Thymus (tissue), 14 donors: ENCODE measurements at places on chromosomes 4 and X.
A peak's percentile ranks its signal among the peaks of the same experiment; 100 is the strongest.

DNA sequence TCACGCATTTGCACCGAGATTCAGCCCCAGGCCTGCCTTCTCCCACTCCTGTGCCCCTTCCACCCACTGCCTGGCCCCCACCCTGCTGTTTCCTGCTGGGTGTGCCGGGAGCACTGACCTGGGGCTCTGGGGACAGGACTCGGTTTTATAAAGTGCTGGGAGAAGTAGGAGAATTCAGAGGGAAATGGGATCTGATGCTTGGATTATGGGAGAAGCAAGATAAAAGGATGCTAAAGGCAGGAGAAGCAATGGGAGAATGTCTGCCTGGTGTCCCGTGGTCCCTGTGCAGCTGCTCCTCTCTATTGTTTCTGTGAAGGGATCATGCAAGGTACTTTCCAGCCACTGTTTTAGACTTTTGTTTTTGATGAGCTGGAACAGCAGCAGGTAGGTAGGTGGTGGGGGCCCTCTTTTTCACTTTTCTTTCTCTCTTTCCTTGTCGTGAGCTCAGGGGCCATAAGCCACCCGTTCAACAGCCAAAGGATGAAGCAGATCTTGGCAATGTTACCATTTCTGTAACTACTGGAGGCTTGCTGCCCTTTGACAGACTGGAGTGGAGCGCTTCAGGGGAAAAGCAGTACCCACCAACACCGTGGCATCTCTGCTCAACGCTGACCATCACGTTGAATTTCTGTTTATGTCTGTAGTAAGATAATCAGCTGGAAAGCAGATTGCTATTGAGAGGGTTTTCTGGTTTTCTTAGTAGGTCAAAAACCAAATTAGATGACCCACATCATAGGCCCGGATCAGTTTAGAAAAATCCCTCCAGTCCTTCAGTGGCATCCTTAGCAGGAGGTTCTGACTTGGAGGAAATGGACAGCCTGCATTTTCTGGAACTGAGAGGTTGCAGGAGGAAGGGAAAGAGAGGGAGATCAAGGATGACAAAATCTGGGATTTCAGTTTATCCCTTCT is 63.8 kb upstream of the ENPP6 start:
- H3K27ac ChIP-seq, result peak overlapping the region; percentile 64
- no peak overlapping the region for H3K4me3 ChIP-seq
- no peak for DNase-seq
- no peaks in the 10 kb centered on the region for H3K36me3 ChIP-seq
- no peaks in the 10 kb centered on the region for H3K27me3 ChIP-seq

DNA sequence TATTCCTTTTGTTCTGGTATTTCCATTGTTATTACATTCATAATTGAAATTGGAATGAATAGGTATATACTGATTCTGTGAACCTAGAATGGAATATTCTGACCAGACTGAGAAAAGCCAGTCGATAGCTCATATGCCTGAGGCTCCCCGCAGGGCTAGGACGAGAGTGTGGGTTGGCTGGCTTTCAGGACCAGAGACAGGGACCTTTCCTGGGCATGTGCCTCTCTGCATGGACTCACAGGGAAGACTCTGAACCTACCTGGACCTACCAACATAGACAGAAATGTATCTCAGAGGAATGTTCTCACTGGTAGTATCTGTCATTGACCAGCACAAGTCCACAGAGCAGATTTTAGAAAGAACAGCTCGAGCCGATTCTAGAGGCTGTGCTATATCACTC is 214.6 kb downstream of the FRMPD4 start:
- H3K27ac ChIP-seq, result no peak overlapping the region
- no peaks in the 10 kb centered on the region for H3K27me3 ChIP-seq
- H3K4me3 ChIP-seq, result no peak overlapping the region
- H3K36me3 ChIP-seq, result no peaks in the 10 kb centered on the region
- H3K4me1 ChIP-seq, result no peaks in the 10 kb centered on the region

DNA sequence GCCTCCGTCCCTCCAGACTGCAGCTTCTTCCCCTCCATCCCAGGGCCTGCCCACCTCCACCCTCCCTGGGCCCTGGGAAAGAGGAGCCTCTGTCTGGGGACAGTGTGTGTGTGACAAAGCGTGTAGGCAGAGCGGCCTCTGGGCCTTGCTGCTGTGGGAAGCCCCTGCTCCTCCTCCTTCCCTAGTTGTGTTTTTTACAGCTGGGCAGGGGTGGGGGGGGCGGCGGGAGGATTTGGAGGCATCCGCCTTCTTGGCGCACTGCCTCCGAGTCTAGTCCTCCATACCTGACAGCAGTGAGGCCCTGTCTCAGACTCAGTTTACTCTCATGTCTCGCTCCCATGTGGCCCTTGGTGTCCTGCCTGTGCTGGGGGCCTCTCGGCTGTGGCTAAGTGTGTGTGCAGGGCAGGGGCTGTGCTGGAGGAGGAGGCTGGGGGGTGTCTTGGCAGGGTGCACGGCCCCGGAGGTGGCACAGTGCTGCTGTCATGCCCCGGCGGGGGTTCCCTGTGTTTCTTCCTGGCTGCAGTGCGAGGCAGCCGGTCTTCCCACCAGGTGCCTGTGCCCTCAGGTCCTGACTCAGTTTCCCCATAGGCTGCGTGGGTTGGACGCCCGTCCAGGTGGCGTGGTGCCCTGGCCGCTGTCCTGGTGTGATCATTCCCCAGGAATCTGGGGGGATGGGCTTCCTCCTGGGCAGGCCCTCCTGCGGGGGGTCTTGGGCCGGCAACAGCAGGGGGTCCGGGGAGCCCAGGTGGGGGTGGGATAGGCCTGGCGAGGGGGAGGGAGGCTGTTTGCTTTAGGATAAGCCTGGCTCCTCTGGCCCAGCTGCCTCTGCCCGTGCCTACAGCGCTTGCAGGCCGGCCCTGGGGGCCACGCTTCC is 7.0 kb downstream of the FGFRL1 start:
- no peak overlapping the region for H3K27ac ChIP-seq
- no peak overlapping the region for H3K4me3 ChIP-seq
- no peaks in the 10 kb centered on the region for H3K36me3 ChIP-seq
- no peak for DNase-seq
- no peaks in the 10 kb centered on the region for H3K4me1 ChIP-seq

DNA sequence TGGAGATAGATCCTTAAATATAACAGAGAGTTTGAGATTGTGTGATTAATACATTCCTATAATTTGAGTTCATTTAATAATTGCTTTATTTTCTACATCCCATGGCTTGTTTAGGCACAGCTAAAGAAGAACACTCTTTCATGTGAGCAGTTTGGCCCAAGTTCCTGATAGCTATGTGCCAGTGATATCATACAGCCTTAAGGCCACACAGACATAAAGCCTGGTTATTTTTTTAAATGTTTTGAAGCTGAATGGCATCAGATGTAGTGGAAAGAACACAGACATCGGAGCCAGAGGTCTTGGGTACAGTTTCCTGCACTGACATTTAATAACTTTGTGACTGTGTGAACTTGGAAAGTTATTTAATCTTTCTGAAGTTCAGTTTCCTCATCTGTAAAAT is 7.0 kb upstream of the NDNF start:
- DNase-seq, result no peak
- peaks cover 14% of the 10 kb centered on the region for H3K27me3 ChIP-seq
- H3K4me3 ChIP-seq, result no peak overlapping the region

DNA sequence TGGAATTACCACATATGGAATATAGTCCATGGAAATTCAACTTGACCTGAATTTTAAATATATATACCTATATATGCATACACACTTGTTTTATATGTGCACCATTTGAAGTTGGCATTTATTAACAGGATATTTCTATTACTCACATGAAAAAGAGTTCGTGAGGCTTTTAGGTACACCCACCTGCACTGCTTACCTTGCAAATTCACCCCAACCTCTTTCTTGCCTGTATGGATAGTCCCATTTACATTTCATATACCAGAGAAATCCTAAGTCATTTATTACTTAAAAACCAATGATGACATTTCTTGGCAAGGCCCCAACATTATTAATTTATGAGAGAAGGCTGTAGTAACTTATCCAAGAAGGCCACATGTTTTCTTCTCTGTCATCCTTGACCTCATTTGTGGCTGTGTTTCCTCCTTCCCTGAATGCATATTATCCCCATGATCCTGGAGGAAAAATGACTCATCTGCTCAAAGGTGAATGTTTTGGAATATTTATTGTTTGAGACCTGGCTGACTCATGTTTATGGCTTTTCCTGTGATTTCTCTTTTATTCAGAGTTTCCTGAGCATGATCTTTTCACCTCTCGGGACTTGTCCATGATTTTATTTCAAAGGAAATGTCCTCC is 62.2 kb upstream of the FAM241A start:
- no peaks in the 10 kb centered on the region for H3K27me3 ChIP-seq
- H3K4me3 ChIP-seq, result no peak overlapping the region
- H3K36me3 ChIP-seq, result no peaks in the 10 kb centered on the region
- no peak overlapping the region for H3K27ac ChIP-seq

DNA sequence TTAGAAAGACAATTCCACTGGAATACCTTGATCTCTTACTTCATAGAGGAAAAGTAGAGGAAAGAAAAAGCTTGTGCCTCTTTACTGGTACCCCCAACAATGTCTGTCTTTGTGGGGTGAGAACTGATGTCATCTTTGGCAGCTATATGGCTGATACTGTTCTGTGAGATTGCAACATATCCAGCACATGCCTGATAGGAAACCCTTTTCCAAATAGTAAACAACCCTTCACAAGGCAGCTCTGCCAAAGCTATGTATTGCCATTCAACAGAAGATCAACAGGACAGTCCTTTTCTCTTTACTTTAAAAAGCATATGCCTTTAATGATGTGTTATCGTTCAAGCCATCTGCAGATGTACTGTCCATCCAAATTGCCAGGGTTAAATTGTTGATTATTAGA is 105.9 kb downstream of the IL1RAPL1 start:
- DNase-seq, result no peak
- no peaks in the 10 kb centered on the region for H3K36me3 ChIP-seq
- H3K27me3 ChIP-seq, result no peaks in the 10 kb centered on the region
- H3K27ac ChIP-seq, result no peak overlapping the region
- H3K4me1 ChIP-seq, result no peaks in the 10 kb centered on the region

- no peaks in the 10 kb centered on the region for H3K27me3 ChIP-seq
- no peaks in the 10 kb centered on the region for H3K4me1 ChIP-seq
- no peak overlapping the region for H3K4me3 ChIP-seq
- H3K27ac ChIP-seq, result no peak overlapping the region
- H3K36me3 ChIP-seq, result no peaks in the 10 kb centered on the region
Observed at GRCh38 chrX:149648932-149649331, 17.3 kb upstream of the TMEM185A start.

- DNase-seq, result peak; percentile 29
- peak within 1 kb of the TSS; percentile 81 for H3K27ac ChIP-seq
- peaks cover 4% of the 10 kb centered on the region for H3K36me3 ChIP-seq
- H3K4me1 ChIP-seq, result no peaks in the 10 kb centered on the region
- peak within 1 kb of the TSS; percentile 63 for H3K4me3 ChIP-seq
Observed at GRCh38 chrX:65667503-65668376, at the start of gene MSN. Gene MSN (plus strand): TSS chrX:65667654. CDS start chrX:65667842, 188 bp downstream.

GRCh38 chr4:36329228-36329627 is 47.8 kb downstream of the DTHD1 start:
- no peaks in the 10 kb centered on the region for H3K27me3 ChIP-seq
- H3K4me1 ChIP-seq, result peaks cover 14% of the 10 kb centered on the region
- DNase-seq, result no peak
- no peak overlapping the region for H3K27ac ChIP-seq
- H3K4me3 ChIP-seq, result no peak overlapping the region

- no peak for DNase-seq
- no peaks in the 10 kb centered on the region for H3K36me3 ChIP-seq
- no peaks in the 10 kb centered on the region for H3K27me3 ChIP-seq
- no peak overlapping the region for H3K4me3 ChIP-seq
Observed at GRCh38 chr4:11700751-11701226, 272.1 kb upstream of the HS3ST1 start.

- H3K27ac ChIP-seq, result no peak overlapping the region
- H3K27me3 ChIP-seq, result no peaks in the 10 kb centered on the region
- no peaks in the 10 kb centered on the region for H3K36me3 ChIP-seq
- H3K4me3 ChIP-seq, result no peak overlapping the region
- H3K4me1 ChIP-seq, result no peaks in the 10 kb centered on the region
- DNase-seq, result no peak
Observed at GRCh38 chr4:113838460-113838859, 76.9 kb upstream of the CAMK2D start.

DNA sequence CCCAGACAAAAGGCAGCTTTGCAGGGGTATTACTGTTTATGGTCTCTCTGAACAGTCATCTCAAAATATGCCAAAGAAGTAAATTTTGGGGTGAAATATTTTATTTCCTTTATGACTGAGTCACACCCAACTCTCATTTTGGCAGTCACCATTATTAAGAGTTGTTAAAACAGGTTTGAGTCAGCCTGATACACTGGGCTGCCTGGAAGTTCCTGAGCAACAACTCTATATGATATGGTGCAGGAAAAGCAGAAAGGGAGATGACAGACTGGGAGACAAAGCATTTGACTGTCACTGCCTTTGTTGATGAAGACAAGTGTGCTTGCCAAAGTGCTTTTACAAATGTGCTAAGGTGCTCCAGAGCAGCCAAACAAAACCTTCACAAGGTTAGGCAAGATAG is 1263.5 kb downstream of the PCDH7 start:
- H3K4me1 ChIP-seq, result no peaks in the 10 kb centered on the region
- no peaks in the 10 kb centered on the region for H3K36me3 ChIP-seq
- H3K4me3 ChIP-seq, result no peak overlapping the region
- no peaks in the 10 kb centered on the region for H3K27me3 ChIP-seq

GRCh38 chr4:1297023-1297395 is 7.3 kb downstream of the MAEA start:
- peaks cover 49% of the 10 kb centered on the region for H3K36me3 ChIP-seq
- no peaks in the 10 kb centered on the region for H3K27me3 ChIP-seq
- peaks cover under 1% of the 10 kb centered on the region for H3K4me1 ChIP-seq
- H3K4me3 ChIP-seq, result no peak overlapping the region
- H3K27ac ChIP-seq, result no peak overlapping the region
- no peak for DNase-seq

DNA sequence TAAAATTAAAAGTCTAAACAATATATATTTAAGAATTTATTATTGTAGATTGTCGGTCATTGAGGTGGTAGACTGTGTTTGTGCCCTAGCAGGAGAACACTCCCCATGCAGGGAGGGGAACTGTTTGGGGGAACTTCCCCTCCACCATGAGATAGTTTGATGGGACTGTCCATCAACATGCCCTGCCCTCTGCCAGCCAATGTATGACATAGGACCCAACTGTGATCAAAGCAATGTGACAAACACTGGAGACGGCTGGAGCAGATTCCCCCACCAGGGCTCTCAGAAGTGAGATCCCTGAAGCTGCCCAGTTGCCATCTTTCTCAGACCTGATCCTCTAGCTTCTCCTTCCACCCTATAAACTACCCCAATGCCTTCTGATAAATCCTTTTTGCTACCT is 44.9 kb downstream of the SH3KBP1 start:
- no peaks in the 10 kb centered on the region for H3K27me3 ChIP-seq
- peaks cover 50% of the 10 kb centered on the region for H3K4me1 ChIP-seq
- DNase-seq, result no peak

GRCh38 chrX:28599957-28600356 is 12.7 kb downstream of the IL1RAPL1 start:
- no peak overlapping the region for H3K27ac ChIP-seq
- no peaks in the 10 kb centered on the region for H3K4me1 ChIP-seq
- no peaks in the 10 kb centered on the region for H3K27me3 ChIP-seq
- H3K4me3 ChIP-seq, result no peak overlapping the region

DNA sequence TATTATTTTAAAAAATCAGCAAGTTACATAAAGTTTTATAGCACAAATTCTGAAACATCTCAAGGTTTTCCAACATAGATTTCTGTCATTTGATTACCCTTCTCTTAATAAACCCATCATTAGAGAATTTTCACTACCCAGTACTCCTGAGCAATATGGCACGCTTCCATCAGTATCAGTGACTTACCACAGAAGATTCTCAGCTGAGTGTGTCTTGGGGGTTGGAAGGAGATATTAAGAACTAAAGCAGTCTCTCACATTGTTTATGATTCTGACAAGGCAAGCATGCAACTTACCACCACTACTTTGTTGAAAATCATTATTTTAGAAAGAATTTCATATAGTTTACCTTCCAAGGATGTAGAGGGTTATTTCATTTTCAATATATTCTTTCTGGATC is 67.7 kb downstream of the INPP4B start:
- H3K27me3 ChIP-seq, result no peaks in the 10 kb centered on the region
- no peaks in the 10 kb centered on the region for H3K4me1 ChIP-seq
- DNase-seq, result no peak
- H3K36me3 ChIP-seq, result no peaks in the 10 kb centered on the region
- no peak overlapping the region for H3K4me3 ChIP-seq
